ENCODE measurements at places on chromosomes 7 and 10. TPM values are rescaled to one million over a fixed set of nuclear protein-coding genes. Genes with fewer than 3 reads are reported as not detected.

DNA sequence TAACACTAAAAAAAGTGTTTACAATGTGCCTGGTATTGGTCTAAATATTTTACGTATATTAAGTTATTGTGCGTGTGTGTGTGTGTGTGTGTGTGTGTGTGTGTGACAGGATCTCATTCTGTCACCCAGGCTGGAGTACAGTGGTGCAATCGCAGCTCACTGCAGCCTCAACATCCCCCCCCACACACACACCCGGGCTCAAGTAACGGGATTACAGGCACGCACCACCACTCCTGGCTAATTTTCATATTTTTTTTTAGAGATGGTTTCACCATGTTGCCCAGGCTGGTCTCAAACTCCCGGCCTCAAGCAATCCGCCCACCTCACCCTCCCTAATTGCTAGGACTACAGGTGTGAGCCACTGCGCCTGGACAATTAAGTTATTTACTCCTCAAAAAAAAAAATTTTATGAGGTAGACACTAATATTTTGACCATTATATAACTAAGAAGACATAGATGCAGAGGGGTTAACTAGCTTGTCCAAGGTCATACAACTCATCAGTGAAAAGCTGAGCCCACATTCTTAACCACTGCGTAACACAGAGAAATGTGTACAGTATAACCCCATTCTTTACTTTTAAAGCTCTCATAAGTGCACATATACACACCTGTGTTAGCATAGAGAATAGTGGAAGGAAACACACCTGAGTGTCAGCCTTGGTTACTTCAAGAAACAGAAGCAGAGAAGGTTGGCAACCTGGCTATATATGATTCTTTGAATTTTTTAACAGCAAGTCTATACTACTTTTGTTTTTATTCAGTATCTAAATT lies 35.0 kb downstream of the DNAJC12 start:
- DNase-seq, result no peak

- DNase-seq, result no peak
Measured at GRCh38 chr10:123100030-123100762, 35.6 kb upstream of the HMX3 start.

GRCh38 chr7:11767148-11767547 lies 64.8 kb downstream of the THSD7A start:
- DNase-seq, result no peak

- peak; percentile 68 for DNase-seq
Measured at GRCh38 chr7:128167042-128167701, 73.9 kb upstream of the LEP start.

GRCh38 chr7:65454469-65454868 lies 80.8 kb downstream of the ZNF92 start:
- DNase-seq, result no peak

DNA sequence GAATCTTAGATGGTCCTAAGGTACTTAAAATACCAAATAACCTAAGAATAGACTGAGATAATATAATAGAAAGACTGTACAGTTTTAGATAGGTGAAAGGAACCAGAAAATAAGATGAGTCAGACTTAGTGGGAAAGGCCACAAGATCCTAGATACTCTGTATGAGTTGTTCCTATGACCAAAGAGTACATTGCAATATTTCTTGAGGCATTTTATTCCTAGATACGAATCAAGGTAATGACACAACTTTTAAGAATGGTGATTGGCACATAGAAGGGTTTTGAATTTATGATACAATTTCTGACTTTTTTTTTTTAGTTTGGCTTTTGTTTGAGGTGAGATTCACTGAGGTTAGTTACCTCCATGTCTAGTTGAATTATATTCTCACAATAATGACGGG lies 30.2 kb downstream of the MGAM start:
- no peak for DNase-seq

- no peak for DNase-seq
Measured at GRCh38 chr7:152893801-152894294, 134.3 kb downstream of the ACTR3B start.

DNA sequence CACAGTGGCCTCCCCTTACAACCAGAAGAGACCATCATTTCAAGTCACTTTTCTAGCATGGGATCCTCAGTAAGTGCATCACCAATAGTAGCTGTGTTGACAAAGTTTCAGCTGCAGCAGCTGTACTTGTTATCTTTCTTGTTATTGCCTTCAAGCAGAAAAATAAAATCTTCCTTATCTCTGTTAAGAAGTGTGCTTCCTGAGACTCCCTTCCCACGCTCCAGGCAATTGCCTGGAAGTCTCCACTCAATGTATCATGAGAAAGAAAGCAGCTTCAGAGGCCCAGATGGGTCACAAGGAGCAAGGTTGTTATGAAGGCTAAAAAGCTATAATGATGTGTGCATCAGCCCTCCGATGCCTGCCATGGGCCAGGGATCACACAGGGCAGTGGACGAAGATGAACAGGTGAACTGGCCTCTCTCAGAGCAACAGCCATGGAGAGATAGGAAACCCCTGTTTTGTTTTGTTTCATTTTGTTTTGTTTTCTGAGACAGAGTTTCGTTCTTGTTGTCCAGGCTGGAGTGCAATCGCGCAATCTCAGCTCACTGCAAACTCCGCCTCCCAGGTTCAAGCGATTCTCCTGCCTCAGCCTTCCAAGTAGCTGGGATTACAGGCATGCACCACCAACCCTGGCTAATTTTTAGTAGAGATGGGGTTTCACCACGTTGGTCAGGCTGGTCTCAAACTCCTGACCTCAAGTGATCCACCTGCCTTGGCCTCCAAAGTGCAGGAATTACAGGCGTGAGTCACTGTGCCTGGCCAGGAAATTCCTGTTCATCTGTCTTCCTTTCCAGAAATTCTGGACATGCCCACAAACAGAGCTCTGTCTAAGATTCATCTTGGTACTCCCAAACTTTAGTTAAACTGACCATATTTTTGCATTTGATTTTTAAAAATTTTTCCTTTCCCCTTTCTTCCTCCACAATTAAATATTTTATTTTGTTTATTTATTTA lies 340.5 kb downstream of the TNS3 start:
- peak; percentile 42 for DNase-seq

ENKUR gene
- not detected for total RNA-seq

TRIM50 gene
- total RNA-seq, result not detected

Data from A172 (cell line).